ENCODE measurements at places on chromosomes 6 and 20.

- no peak for DNase-seq
These were observed 97.0 kb downstream of the BTBD3 start for GRCh38 chr20:12014736-12015135.

DNA sequence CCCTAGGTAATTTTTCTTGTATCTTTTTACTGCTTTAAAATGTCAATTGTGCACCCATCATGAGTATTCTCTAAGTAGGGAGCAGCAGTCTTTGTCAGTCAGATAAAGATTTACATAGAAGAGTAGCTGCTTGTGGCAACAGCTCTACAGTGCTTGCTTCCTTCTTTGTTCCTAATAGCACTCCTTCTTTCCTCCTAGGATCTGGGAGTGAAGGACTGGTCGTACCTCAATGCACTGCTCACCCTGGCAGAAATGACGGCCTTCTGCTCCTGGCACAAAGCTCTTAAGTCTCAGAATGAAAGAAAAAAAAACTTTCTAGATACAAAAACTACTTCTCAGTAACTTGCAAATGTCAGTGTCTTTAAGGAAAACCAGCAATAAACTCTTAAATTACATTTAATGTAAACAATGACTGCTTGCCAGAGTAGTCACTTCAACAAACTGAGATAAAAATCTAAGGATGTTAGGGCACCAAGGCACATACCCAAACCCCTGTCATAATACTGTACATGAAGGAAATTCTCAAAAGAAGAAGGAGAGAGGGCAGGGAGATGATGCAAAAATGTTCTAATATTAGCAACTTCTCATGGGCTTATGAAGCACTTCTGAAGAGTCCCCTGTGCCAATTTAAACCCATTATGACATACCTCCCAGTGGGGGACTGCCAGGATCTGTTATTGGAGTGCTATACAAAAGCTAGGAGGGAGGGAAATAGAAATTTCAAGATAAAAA is 34.0 kb downstream of the NCOA6 start:
- no peak for DNase-seq

GRCh38 chr6:3650076-3650958 is 101.2 kb downstream of the PXDC1 start:
- no peak for DNase-seq

DNA sequence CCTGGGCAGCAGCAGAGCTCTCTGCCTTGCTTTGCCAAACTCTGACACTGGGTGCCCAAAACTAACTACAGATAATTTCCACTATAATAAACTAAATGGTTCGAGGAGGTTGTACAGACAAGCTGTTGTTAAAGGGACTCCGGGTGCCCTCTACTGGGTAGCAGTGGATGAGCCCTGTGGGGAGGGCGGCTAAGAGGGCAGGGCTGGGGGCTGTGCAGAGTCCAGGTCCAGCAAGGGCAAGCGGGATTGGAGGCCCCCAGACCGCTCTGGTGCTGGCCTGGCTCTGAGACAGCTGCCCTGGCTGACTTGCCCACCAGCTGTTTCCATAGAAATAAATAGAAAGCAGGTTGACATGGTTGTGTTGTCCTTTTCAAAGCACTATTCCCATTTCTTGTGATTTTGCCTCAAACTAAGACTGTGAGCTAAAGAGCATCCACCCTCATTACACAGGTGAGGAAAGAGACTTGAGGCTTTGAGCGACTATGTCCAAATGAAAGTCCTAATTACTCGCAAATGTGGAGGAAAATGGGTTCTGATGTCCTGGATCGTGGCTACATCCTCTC is 167.6 kb upstream of the CST7 start:
- no peak for DNase-seq

- no peak for DNase-seq
These were observed 4.8 kb downstream of the BPIFA2 start for GRCh38 chr20:33172781-33173180.

DNA sequence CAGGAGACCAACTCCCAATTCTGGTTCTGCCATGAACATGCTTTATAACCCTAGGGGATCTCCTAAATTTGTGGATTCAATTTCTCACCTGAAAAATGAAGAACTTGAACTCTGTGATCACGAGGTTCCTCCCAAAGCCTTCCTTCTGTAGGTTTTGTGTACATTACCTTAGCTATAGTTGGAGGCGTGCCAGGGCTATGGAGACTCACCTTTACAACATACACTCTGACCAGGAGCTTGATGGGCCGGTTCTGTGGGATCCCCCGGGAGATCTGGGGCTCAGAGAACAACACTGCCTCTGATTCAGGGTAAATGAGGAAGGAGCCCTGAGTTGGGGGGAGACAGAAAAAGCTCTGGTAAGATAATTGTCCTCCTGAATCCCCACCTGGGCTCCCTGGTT is 34.1 kb downstream of the ERGIC3 start:
- DNase-seq: no peak

DNA sequence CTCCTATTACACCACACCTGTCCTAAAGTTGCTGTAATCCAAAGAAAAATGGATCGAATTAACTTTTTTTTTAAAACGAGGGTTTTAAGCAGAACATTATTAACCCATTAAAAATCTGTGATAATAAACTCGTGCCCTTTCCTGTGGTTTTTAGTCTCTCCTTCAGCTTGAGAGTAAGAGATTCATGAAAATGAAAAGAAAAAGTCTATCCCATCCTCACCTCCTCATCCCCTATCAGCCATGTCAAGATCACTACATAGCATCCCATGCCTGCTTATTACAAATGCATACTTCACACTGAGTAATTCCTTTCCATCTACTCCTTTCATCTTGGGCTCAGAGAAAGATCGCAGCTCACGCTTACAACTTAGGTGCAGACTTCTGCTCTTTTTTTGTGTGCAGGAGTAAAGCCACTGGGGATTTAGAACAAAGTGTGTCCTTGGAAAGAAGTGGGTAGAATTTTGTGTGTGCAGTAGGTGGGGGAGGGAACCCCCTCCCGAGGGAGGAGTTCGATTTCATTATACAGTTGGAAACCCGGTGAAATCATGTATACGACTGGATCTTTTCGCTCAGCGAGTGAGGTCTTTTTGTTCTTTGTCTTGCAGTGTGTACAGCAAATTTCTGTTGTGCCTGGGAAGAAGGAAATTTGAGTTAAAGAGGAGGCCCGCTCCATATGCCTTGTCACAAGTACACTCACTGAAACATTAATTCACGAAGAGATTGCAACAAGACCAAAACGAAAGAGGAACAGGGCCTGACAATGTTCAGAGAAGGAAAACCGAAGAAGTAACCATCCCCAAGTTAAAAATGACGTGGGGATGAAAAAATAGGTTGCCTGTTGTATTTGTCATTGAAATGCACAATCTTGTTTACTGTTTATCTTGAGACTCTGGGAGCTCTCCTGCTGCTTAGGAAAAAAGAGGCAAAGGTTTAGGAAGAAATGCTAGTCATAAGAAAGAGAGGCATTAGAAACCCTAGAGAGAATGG is 146.5 kb upstream of the ZNF217 start:
- DNase-seq: no peak

- no peak for DNase-seq
These were observed 27.4 kb downstream of the TBC1D7 start for GRCh38 chr6:13300643-13301590.

- no peak for DNase-seq
These were observed 12.0 kb downstream of the RNF114 start for GRCh38 chr20:49948178-49948577.

DNA sequence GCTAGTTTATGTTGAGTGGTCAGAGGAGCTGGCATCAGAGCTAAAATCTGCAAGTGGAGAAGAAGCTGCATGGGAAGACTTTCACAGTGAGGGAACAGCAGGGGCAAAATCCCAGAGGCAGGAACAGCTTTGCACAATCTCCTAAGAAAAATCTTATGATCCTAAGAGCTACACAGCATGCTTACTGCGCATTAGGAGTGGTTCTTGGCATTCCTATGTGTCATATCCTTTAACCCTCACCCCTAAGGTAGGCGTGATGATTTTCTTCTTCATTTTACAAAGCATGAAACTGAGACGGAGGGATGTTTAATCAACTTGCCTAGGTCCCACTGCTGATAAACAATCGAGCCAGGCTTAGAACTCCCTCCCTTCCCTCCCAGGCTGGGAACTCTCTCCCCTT is 313.6 kb upstream of the SULF2 start:
- DNase-seq: no peak

- DNase-seq: no peak
These were observed 15.7 kb upstream of the EIF2S2 start for GRCh38 chr20:34127792-34128191.

GRCh38 chr20:3449319-3449718 is 21.5 kb upstream of the ATRN start:
- DNase-seq: no peak

- peak; percentile 21 for DNase-seq
These were observed 41.7 kb upstream of the EMILIN3 start for GRCh38 chr20:41408156-41408794.

DNA sequence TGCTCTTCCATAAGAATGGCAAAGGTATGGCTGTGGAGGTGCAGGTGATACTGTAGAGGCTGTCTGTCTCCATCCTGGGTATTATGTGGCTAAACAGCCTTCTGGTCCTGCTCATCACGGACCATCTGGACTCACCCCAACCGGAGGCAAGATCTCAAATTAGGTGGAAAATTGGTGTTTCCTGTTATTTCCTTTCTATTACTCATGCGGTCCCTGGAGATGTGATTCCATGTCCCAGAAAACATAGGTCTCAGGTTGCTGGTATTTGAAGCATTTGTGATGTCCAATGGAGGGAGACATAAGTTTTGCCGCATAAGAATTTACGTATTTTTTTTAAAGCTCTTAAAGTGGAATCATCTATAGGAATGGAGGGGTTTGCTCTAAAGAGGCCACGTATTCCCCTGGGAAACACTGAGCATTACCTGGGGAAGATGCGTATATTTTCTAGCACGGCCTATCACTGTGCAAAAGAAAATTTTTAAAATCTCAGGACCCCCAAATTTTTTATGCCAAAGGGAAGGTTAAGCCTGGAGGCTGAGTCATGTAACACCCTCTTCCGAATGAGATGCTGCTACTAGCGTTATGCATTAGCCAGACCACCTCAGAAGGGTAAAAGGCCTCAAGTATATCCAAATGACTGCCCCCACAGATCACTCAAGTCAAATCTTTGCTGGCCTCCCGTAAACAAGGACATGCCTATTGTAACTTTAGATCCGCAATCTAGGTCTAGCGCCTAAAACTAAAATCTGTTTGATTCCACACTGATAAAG is 22.4 kb upstream of the PBOV1 start:
- no peak for DNase-seq

DNA sequence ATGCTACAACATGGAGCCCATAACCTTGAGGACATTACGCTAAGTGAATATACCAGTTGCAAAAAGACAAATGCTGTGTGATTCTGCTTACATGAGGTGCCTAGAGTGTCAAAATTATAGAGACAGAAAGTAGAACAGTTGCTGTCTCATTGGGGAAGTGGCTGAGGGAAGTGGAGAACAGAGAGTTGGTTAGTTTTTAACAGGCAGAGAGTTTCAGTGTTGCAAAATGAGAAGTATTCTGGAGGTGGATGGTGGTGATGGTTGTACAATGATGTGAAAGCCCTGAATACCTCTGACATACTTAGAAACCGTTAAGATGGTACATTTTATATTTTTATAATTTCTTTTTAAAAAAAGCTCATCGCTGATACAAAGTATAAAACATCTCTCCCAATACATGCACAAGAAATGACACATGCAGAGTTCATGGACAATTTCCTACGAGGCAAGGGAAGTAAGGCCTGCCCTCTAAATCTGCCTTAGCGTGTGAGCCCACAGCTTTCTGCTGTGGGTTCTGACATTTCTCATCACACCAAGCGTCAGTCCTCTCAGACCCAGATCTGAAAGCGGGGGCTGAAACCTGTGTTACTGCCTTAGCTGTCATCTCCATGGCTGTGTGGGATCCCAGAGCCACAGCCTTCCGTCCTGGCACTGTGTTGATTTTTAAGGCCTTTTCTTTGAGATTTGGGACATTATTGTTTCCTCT is 126.0 kb downstream of the RNASET2 start:
- DNase-seq: peak; percentile 82

GRCh38 chr6:34485321-34486060 is 19.6 kb downstream of the PACSIN1 start:
- no peak for DNase-seq

GRCh38 chr20:48738094-48738398 is 89.8 kb downstream of the PREX1 start:
- no peak for DNase-seq

GRCh38 chr6:7921632-7922092 is 11.1 kb upstream of the TXNDC5 start:
- no peak for DNase-seq

DNA sequence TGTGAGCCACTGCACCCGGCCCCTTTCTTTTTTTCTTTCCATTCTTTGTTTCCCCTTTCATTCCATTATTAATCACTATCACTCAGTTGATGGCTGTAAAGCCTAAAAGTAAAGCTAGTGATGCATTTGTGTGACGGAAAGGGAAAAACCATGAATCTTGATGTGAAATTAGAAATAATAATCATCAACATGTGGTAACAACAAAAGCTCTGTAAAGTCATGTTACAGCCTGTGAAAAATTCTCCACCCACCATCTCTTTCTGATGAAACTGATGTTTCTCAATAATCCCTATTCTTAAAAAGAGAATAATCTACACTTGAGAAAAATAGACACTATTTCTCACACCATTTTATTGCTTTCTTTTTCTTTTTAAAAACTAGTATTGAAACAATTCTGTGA is 80.0 kb downstream of the CRYBG1 start:
- no peak for DNase-seq

DNA sequence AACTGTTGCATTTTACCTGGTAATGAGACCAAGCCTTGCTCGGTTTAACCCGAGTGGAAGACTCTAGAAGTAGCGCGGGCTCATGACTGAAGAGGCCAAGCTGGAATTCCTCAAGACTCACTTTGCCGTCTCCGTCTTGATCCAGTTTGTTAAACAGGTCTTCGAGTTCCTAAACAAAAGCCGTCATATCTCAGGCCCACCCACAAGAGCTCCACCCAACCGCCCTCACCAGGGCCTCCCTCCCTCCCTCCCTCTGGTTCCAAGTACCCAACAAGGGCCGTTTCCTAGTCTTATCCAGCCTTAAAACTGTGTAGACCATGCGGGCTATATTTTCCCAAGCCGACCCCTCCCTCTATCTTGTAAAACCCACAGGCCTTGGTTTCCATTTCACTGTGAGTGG is 81.4 kb downstream of the NINL start:
- no peak for DNase-seq

GRCh38 chr20:46111028-46111835 is 6.9 kb upstream of the CD40 start:
- DNase-seq: peak; percentile 85

DNA sequence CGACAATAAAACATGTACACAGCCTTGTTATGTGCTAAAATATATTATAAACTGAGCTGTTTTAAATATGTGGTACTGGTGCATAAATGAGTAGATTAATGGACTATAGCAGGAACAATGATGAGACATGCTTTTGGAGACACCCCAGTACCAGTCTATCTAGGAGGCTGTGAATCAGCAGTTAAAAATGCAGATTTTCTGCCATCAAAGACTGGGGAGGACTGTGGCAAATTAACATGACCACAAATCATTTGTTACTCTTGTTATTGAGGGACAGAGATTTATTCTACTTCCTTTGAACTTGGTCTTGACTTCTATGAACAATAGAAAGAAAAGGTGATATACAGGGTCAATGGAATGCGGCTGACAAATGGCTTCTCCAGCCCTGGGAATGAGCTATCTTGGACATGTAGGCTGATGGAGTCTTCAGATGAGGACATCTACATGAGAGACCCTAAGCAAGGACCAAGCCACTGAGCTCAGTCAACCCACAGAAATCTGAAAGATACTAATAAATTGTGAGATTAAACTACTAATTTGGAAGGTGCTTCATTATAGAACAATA is 551.7 kb upstream of the GJE1 start:
- DNase-seq: no peak
